ELF-1 (cell line): ENCODE measurements at places on chromosomes 6 and 20.
A peak's percentile ranks its signal among the peaks of the same experiment; 100 is the strongest.

DNA sequence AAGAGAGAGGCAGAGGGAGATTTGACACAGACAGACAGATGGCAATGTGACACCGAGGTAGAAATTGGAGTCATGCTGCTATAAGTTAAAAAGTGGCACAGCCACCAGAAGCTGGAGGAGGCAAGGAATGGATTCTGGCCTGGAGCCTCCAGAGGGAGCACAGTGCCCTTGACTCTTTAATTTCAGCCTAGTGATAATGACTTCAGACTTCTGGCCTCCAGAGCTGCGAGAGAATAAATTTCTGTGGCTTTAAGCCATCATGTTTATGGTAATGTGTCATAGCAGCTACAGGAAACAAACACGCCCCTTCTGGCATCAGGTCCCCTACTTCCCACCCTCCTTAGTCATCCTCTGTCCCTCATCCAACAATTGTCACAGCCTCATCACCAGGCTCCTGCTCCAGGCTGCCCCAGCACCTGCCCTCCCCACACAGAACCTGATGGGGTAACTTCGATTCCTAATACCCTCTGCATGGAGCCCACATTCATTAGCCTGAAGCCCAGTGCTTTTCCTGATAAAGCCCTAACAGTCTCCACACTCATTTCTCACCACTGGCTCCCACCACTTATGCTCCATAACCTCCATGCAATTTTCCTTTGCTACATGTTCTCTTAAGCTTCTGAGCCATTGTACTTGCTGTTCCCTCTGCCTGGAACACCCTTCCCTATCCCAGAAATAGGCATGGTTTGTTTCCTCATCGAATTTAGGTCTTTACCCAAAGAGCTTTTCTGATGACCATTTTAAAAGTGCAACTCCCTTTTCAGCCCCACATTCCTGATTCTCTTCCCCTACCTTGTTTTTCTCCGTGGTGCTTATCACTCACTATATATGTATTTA lies 69.7 kb upstream of the TOX2 start:
- no peak for DNase-seq

DNA sequence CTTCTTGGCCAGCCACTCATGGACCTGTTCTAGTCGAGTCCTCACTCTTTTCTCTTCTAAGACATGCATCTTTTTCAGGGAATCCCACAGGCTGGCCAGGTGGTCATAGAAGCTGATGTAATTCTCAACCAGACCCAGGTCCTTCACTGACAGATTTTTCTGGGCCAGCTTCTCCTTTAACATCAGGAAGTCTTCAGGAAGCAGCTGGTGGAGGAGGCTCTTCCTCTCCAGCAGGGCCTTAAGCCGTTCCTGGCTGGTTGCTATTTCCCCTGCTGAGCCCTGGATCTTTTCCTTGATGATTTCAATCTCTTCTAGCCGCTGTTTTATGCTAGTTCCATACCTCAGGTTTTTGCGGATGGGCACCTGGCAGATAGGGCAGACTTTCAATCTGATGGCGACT lies 28.6 kb downstream of the DDX27 start:
- DNase-seq = no peak

GRCh38 chr20:2816030-2816582 lies at the start of gene TMEM239:
Gene TMEM239, plus strand, starts transcription at chr20:2816364. Its CDS starts 191 bp downstream, at chr20:2816555.
- DNase-seq = no peak

DNA sequence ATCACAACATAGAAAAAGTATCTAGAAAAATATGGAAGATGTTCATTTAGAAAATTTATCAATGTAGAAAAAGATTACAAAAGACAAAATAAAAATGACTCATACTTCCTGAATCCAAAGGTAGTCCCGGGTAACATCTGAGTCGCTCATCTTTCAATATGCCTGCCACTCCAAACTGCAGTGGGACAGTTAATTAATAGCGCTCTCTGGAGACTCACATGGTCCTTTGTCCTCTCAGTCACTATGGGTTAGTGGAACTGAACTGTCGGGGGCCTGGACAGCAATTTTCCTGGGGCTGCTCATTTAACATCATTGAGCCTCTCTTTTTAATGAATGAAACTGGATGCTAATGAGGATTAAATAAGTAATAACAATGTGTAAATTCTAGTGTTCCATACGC lies 103.4 kb downstream of the MAP3K4 start:
- DNase-seq = no peak

DNA sequence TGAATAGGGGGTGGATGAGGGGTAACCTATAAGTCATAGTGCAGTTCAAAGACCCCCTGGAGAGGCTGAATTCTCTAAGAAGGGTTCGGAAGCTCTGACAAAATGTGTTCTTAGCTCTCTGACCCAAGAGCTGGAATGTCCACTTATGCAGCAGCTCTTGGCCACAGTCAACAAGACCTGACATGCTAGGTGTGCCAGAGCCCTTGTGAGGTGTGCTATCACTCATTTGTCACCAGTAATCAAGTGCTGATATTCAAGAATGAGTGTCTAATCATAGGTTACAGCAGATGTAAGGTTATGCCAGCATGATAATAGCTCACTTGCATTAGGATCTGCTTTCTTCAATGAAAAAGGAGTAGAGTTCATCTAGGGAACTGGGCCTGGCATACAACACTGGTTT lies 28.1 kb downstream of the TOMM6 start:
- DNase-seq = no peak

GRCh38 chr20:61497029-61497627 lies 245.1 kb downstream of the CDH4 start:
- DNase-seq = no peak

DNA sequence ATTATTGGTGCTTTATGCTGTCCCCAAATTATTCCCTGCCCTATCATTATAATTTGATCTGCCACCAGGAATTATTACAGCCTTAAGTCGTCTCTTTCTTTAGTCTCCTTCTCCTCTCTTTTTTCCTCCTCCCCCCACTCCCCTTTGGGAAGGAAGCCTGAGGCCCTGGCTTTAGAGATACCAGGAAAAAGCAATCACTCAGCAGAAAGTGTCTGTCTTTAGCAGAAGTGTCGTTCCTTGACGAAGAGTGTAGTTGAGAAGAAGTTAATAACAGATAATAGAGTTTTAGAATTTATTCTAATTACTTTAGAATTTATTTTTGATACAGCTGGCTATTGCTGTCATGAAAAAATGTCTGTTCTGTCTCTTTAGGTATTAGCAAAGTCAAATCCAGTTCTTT lies 16.5 kb downstream of the LIN28B start:
- peak; percentile 32 for DNase-seq

DNA sequence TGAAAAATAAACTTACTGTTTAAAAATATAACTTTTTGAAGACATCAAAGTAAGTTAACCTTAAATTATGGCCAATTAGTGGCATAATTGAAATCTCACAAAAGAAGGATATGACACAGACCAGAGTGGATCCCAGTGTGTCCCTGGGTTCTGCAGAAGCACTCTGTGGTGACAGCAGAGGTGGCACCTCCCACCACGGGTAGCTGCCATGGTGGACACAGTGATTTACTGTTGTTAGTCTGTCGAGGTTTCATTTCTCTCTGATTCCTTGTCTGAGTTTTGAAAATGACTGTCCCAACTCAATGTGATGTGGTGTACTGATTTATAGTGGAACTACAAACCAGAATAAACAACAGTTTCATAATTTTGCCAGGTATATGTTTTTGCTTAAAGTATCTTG lies 76.5 kb downstream of the TULP4 start:
- no peak for DNase-seq

DNA sequence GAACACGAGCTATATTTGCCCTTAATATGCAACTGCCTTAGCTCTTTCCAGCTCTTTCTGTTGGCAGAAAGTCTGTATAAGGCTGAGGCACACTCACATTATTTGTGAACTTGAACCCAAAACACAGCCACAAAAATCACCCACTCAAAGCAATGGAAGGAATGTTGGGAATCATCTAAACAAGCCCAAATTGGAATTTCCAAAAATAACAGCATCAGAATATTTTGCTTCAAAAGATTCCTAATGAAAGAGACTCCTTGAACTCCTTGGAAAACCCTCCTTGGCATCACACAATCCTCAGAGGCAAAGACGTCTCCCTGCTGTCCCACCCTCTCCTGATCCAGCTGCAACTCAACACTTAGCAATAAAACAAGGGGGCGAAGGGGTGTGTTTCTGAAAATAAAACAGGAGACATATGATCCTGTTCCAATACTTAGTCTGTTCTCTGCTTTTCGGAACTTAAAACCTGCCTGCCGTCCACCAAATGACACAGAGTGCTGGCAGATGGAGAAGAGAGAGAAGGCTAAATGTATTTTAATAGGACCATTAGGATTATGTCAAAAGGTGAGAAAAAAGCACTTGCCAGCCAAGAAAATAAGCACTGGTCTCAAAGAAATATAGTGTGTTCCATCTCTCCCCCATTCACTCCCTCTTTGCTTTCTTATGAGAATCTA lies 320.7 kb upstream of the JARID2 start:
- no peak for DNase-seq

DNA sequence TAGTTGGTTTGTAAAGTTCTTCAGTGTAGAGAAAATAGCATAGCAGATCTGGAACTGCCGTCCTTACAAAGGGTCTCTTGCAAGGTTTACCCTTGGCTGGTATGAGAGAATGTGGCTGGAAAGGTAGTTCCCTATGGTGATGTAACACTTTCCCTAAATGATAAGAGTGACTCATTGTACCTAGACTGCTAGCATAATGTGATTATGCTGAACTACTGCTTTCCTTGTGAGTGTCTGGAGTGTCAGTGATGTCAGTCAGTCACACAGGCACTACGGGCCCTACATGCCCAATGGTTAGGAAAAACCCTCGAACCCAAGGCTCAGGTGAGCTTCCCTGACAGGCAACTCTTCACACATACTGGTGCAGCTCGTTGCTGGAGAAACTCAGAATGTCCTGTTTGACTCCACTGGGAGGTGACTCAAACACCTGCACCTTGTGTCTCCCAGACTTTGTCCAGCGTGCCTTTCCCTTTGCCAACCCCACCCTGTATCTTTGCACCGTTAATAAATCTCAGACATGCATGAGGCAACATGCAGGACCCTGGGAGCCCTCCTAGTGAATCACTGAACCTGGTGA lies 28.4 kb upstream of the LY86 start:
- DNase-seq = no peak

- DNase-seq = no peak
Measured at GRCh38 chr6:169982461-169983386, 231.3 kb downstream of the ERMARD start.

DNA sequence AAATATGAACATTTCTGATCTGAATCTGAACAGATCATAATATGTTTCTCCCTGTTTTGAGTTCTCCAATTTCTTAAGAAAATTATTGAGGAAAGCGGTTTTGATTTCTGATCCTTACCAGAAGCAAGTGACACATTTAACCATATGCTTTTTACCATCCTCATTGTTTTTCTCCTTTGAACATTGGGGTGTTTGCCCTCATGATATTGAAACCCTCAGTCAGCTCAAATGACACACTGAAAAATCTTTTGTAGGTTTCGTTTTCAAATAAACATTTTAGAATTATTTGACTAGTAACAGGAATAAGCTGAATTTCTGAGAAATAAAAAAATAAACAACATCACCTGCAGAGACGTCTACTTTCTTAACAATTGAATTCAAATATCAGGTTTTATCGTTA lies 252.1 kb downstream of the DOK5 start:
- DNase-seq = no peak

- peak; percentile 84 for DNase-seq
Measured at GRCh38 chr6:108174371-108175175, 8.8 kb downstream of the NR2E1 start.

DNA sequence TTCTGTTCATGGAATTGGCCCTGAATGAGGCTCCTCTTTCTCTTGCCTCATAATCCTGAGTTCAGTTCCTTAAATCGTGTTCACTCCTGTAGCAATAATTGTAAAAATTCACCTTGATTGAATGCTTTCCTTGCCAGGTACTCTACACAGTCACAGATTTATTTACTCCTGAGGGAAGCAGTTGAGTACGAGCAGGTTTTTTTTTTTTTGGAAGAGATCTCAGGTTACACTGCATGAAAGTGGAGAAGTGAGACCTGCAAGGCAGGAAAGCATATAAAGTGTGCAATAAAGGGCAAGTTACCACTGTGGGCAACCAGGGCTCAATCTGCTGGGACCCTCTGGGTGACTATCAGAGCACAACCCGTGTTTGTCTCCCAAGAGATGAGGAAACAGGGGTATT lies 93.0 kb upstream of the DOK5 start:
- peak; percentile 4 for DNase-seq

DNA sequence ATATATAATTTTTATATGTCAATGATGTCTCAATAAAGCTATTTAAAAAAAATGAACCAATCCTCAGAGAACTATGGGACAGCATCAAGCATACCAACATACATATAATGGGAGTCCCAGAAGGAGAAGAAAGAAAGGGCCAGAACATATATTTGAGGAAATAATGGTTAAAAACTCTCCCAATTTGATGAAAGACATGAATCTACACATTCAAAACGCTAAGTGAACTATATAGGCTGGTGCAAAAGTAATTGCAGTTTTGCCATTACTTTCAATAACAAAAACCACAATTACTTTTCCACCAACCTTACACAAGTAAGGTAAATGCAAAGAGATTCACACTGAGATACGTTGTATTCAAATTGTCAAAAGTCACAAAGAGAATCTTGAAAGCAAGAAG lies 43.4 kb downstream of the ZNF133 start:
- no peak for DNase-seq
